CD4-positive, alpha-beta T cell treated with Interleukin-1 beta for 1 hour (primary cell): ENCODE measurements at places on chromosomes 5 and 9.

- DNase-seq, result no peak
These were observed 6.4 kb upstream of the SLC12A7 start for GRCh38 chr5:1118231-1118698.

- no peak for DNase-seq
These were observed 101.5 kb downstream of the DEPDC1B start for GRCh38 chr5:60598424-60598823.

- DNase-seq, result no peak
These were observed 353.3 kb downstream of the MAN2A1 start for GRCh38 chr5:110043025-110043424.

GRCh38 chr5:125011947-125012346 lies 265.5 kb upstream of the ZNF608 start:
- DNase-seq, result no peak

GRCh38 chr5:40958811-40959210 lies 49.5 kb downstream of the C7 start:
- DNase-seq, result no peak
